ENCODE measurements at places on chromosomes 5 and 9. TPM values are rescaled to one million over a fixed set of nuclear protein-coding genes. Genes with fewer than 3 reads are reported as not detected.

Gene KIF4B
- not detected for total RNA-seq

Gene SLC25A48
- total RNA-seq = not detected

Gene NMUR2
- not detected for total RNA-seq

Gene SLC1A3
- 8.5 TPM for total RNA-seq

Gene CXCL14
- total RNA-seq = not detected

Gene INSL4
- total RNA-seq = not detected

Gene DIPK1B
- 52.8 TPM for total RNA-seq

Gene OTP
- total RNA-seq = not detected

Gene STXBP1
- total RNA-seq = 12.0 TPM

Gene LCN9
- 2.4 TPM for total RNA-seq

Gene EFNA5
- 105 TPM for total RNA-seq

DNA sequence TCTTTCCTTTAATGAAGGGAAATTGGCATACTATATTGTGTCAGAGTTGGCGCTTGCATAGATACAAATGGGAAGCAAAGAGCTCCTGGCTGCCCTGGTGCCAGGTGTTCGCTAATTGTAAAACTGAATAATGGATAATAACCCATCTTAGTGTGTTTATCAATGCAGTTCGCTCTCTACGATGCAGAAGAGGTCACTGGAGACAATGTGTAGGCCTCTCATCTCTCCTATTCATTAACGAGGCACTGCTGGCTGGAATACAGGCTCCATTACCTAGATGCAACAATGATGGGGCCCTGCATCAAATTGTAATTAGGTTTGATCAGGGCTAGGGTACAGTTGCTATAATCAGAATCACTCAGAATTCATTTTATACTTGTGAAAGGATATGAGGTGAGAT, 171.0 kb downstream of the RMI1 start:
- no peak for DNase-seq
- peaks cover 91% of the 10 kb centered on the region for H3K27me3 ChIP-seq
- peaks cover 20% of the 10 kb centered on the region for H3K4me1 ChIP-seq
- H3K4me3 ChIP-seq = no peak overlapping the region
- no peaks in the 10 kb centered on the region for H3K36me3 ChIP-seq

DNA sequence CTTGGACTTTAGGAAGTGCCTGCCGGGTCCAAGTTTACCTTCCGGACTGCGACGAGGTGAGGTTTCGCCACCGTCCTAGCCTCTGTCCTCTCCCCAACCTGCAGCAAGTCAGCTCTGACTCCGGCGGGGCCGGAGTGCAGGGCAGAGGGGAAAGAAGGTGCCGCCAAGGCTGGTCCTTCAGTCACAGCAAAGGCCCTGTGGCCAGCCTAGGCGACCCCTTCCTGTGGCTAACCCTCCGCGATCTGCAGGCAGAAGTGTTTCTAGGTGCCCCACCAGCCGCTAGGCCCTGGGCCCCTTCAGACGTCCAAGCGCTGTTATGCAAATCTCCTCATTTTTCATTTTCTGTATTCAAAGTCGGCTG, 11.1 kb upstream of the NKX2-5 start:
- peaks cover 100% of the 10 kb centered on the region for H3K27me3 ChIP-seq
- no peaks in the 10 kb centered on the region for H3K36me3 ChIP-seq
- DNase-seq = no peak
- H3K4me1 ChIP-seq = peaks cover 28% of the 10 kb centered on the region

DNA sequence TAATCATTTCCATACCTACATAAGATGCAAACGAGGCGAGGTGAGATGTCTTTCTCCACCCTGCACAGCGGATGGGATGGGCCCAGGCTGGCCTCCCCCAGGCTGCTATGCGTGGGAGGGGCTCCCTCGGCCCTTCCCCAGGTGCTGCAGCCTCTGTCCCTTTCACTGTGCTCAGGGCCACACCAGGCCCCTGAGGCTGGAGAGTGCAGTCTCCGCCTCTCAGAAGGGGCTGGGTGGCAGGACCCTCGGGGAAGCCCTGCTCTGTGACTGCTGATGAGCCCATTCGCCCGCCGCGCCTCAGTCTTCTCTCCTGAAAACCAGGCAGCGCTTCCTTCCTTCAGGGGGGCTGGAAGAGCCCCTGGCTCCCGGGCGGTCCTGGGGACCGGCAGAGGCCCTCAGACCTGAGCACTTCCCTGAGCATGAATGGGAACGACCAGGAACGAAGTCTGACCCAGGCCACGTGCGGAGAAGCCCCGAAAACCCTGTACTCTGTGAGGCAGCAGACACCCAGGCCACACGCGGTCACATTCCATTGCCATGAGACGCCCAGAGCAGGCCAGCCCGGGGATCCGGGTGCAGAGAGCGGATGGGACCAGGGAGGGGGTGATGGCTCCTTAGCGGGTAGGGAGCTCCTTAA, 21.9 kb upstream of the NOTCH1 start:
- H3K36me3 ChIP-seq = no peaks in the 10 kb centered on the region
- DNase-seq = peak; percentile 64
- no peak overlapping the region for H3K27ac ChIP-seq
- H3K27me3 ChIP-seq = no peaks in the 10 kb centered on the region
- H3K4me1 ChIP-seq = peaks cover 50% of the 10 kb centered on the region

- no peaks in the 10 kb centered on the region for H3K36me3 ChIP-seq
- DNase-seq = no peak
- no peaks in the 10 kb centered on the region for H3K27me3 ChIP-seq
- no peak overlapping the region for H3K4me3 ChIP-seq
- H3K4me1 ChIP-seq = peaks cover 5% of the 10 kb centered on the region
These were observed 314.8 kb downstream of the ARHGEF28 start for GRCh38 chr5:73940801-73941200.

GRCh38 chr5:170223360-170223759, 9.4 kb upstream of the C5orf58 start:
- H3K27me3 ChIP-seq = peaks cover 22% of the 10 kb centered on the region
- DNase-seq = no peak
- H3K27ac ChIP-seq = no peak overlapping the region

DNA sequence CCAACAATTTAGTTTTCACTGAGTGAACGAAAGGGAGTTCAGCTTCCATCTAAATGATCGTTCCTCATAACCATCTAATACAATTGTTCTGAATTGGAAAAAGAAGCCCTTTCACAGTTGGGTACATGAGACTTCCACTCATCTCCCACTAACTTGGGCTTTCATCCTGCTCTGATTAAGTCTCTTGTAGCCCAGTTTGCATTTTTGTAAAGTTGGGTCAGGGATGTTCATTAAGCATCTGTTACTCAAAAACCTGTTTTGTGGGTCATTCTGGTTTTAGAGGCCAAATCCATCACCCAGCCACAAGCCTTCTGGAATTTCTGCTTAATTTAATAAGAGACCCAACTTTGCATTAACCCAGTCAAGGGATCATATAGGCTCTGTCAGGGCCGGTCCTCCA, 385.3 kb downstream of the BNC2 start:
- no peak overlapping the region for H3K27ac ChIP-seq
- DNase-seq = no peak
- peaks cover 54% of the 10 kb centered on the region for H3K4me1 ChIP-seq
- no peaks in the 10 kb centered on the region for H3K36me3 ChIP-seq

DNA sequence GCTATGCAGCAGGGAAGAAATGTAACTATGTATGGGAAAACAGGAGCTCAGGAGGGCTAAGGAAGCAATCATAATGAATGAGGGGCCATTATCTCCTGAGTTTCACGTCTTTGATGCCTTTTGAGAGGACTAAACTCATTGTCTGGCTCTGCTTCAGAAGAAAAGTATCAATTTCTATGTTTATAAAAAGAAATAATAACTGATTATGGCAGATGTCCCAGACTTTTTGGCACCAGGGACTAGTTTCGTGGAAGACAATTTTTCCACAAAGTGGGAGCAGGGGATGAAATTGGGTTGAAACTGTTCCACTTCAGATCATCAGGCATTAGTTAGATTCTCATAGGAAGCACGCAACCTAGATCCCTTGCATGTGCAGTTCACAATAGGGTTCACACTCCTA, 8.7 kb upstream of the IL7R start:
- no peaks in the 10 kb centered on the region for H3K4me1 ChIP-seq
- no peaks in the 10 kb centered on the region for H3K27me3 ChIP-seq
- H3K36me3 ChIP-seq = no peaks in the 10 kb centered on the region
- H3K4me3 ChIP-seq = no peak overlapping the region
- no peak for DNase-seq

DNA sequence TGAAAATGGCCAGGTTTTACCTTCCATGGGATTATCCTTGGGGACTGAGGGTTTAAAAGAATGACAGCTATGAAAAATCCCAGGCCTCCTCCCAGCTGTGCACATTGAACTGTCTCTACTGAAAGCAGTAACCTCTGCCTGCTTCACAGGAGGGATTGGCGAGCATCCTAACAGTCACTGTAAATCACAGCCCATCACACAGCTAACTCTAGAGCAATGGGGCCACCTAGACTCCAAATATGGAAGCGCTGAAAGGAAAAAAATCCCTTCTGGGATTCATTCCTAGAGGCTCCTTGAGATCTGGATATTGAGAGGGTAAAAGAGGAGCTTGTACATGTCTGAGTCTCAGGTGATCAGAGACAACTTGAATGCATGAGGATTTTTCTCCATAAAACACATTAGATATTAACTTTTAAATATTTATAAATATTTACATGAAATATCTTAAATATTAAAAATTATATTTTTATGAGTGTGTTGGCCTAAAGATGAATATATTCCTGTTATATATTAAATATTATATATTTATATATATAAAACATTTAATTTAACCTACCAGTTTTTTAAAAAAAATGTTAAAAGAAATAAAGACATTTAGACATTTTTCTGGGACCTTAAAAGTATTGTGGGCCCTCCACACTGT, 133.8 kb upstream of the SLC24A2 start:
- no peaks in the 10 kb centered on the region for H3K36me3 ChIP-seq
- DNase-seq = peak; percentile 87
- H3K4me1 ChIP-seq = peaks cover 12% of the 10 kb centered on the region

GRCh38 chr5:34415559-34416198, 240.4 kb upstream of the RAI14 start:
- peaks cover 26% of the 10 kb centered on the region for H3K4me1 ChIP-seq
- H3K36me3 ChIP-seq = no peaks in the 10 kb centered on the region
- DNase-seq = no peak
- H3K27me3 ChIP-seq = no peaks in the 10 kb centered on the region

DNA sequence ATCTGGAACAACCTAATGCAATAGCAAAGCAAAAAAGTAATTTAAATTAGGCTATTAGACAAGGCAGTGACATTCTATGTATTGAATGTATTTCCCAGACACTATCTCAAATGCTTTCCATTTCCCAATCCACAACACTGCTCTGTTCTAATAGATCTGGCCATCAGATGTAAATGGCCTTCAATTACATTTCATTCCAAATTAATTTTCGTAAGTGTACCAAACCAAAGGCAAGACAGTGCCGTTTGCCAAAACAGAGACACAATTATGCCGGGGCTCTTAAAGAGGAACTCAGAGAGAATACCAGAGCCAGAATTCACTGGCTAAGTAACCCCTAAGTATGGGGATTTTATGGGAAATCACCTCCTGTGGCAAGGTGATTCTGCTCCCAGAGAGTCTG, 63.1 kb downstream of the GNAQ start:
- H3K36me3 ChIP-seq = no peaks in the 10 kb centered on the region
- H3K4me1 ChIP-seq = peaks cover 12% of the 10 kb centered on the region
- H3K27ac ChIP-seq = no peak overlapping the region
- no peak overlapping the region for H3K4me3 ChIP-seq
- DNase-seq = no peak

DNA sequence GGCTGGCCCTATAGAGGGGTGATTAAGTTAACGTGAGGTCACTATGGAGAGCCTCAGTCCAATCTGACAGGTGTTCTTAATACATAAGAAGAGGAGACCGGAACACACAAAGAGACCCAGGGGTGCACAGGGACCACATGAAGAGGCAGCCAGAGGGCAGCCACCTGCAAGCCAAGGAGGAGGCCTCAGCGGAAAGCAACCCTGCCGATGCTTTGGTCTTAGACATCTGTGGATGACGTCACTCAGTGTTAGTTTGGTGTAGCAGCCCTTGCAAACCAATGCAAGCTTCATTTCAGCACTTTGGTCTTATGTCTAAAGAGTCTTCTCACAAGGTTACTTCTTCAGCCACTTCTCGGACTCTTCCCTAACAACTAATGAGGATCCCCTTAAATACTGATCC, 47.6 kb upstream of the GRHPR start:
- no peak overlapping the region for H3K27ac ChIP-seq
- H3K36me3 ChIP-seq = no peaks in the 10 kb centered on the region
- no peaks in the 10 kb centered on the region for H3K27me3 ChIP-seq
- DNase-seq = no peak
- no peak overlapping the region for H3K4me3 ChIP-seq
- peaks cover 6% of the 10 kb centered on the region for H3K4me1 ChIP-seq

DNA sequence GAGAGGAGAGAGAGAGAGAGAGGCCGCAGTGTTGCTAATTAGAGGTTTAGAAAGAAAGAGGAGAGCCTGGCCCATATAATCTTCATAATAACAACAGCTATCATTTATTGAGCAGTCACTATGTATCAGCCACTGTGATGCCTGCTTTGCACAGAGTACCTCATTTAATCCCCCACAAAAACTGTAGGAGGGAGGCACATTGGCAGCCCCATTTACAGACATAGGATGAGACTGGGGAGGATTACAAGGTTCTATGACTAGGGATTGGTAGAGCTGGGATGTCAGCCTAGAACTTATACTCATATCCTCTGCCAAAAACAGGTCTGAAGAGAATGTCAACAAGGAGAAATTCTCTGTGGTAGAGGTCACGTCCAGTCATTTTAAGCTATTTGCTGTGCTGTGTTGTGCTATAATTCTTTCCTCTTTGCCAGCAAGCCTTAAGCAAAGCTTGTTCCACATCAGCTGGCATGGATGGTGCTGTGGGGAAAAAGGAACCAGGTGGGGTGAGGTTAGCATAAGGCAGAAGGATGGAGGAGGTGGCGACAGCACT, 6.7 kb upstream of the GCNT4 start:
- no peaks in the 10 kb centered on the region for H3K36me3 ChIP-seq
- no peak for DNase-seq
- H3K27ac ChIP-seq = no peak overlapping the region
- no peak overlapping the region for H3K4me3 ChIP-seq
- peaks cover 10% of the 10 kb centered on the region for H3K4me1 ChIP-seq

GRCh38 chr5:133357758-133358157, 254.6 kb downstream of the FSTL4 start:
- H3K36me3 ChIP-seq = no peaks in the 10 kb centered on the region
- H3K4me3 ChIP-seq = no peak overlapping the region
- DNase-seq = no peak
- no peak overlapping the region for H3K27ac ChIP-seq

GRCh38 chr9:128558431-128559310, 6.3 kb downstream of the SPTAN1 start:
- no peak overlapping the region for H3K4me3 ChIP-seq
- H3K27me3 ChIP-seq = no peaks in the 10 kb centered on the region
- DNase-seq = peak; percentile 36
- H3K27ac ChIP-seq = peak overlapping the region; percentile 70

DNA sequence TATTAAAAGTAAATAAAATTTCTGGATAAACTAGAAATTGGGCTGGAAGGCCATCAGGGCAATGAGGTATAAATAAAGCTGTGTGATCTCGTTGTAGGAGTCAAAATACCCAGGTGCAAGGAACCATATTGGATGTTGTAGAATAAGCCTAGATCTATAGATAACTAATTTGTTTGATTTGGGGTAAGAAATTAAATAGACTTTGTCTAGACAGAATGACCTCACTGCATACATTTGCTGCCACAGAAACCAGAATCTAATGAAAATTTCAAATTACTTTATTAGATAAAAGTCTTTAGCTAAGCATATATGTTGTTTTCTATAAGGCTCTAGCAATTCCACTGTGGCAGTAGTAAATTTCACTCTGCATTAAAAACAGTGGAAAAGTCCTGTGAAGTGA, 225.2 kb upstream of the ITGA1 start:
- H3K4me1 ChIP-seq = no peaks in the 10 kb centered on the region
- no peaks in the 10 kb centered on the region for H3K36me3 ChIP-seq
- no peak for DNase-seq
- no peak overlapping the region for H3K27ac ChIP-seq
